ENCODE measurements at places on chromosomes 1 and 21.

DNA sequence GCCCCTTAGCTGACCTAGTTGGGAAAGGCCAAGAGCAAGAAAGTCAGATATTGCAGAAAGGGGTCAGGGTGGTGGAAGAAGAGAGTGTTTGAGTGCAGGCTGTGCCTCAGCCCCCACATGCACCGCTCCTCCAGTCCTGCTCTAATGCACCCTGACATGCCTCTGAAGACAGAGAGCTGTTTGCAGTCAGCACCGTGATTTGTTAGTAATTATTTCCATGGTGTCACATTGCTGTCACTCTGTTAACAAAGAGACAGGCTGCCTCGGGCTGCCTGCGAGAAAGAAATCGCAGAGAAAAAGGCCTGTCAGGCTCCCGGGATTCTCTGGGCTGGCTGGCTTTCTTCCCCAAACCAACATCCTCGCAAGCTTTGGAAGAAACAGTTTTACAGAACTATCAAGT, 58.3 kb downstream of the ERI3 start:
- no peak for DNase-seq

DNA sequence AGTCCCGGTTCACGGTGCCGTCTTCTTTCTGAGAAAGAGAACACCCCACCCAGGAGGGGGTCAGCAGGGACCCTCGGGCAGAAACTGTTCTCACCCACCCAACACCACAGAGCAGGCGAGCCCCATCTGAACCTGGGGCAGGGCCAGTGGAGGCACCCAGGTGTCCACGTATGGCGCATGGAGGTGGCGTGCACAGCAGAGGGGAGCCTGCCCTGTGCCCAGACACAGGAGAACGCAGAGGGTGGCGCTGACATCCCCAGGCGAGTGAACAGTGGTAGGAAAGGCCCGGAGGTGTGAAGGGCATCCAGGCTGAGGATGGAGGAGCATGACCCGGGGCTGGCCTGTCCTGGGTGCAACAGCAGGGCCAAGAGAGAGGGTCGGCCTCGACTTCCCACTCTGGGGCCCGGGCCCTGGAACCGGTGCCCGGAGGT, 91.1 kb downstream of the STUM start:
- peak; percentile 40 for DNase-seq

- no peak for DNase-seq
These were observed 5.8 kb upstream of the CCDC27 start for GRCh38 chr1:3746389-3746829.

GRCh38 chr1:39592069-39592468, 15.5 kb upstream of the PABPC4 start:
- no peak for DNase-seq

GRCh38 chr21:41431788-41432548, 5.9 kb downstream of the MX1 start:
- no peak for DNase-seq

- DNase-seq = no peak
These were observed 37.8 kb downstream of the XCL1 start for GRCh38 chr1:168614235-168614634.

DNA sequence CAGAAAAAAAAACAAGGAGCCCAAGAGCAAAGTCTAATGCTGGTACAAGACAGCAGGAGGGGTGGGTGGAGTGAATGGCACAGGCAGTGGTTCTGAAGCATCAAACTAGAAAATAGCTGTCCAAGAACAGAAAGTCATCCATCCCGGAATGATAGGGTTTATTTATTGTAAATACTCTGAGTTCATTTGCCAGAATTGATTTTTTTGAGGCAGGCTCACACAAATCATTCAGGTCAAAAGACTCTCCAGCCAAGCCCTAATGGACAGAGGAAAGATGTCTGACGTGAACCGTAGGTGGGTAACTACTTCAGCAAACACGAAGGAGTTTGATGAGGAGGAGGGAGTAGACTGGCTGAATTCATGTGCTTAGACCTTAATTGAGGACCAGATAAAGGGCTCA, 13.8 kb upstream of the DISP1 start:
- no peak for DNase-seq

GRCh38 chr1:3034728-3035562, 13.7 kb downstream of the ACTRT2 start:
- DNase-seq = peak; percentile 57

GRCh38 chr21:44833663-44834062, 15.8 kb upstream of the SUMO3 start:
- DNase-seq = no peak

- no peak for DNase-seq
These were observed 82.4 kb upstream of the GPR88 start for GRCh38 chr1:100455478-100456072.

- DNase-seq = no peak
These were observed 400.6 kb downstream of the PTPRU start for GRCh38 chr1:29636936-29637335.

DNA sequence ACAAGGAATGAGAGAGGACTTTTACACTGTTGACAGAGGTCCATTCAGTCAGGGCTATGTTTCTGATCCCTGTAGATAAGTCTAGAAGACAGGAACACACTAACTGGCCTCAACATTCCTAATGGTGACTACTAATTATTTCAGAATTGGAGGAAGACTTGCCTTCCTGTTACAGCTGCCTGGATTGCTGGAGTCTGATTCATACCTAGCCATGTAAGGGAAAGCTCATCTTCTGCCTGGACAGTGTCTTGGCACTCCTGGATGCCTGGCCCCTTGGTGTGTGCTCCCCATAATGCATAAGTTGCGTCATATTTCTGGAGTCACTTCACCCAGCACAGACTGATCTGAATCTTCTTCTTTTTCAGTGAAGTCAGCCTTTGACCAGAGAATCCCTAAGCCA, 326.0 kb upstream of the RUNX1 start:
- no peak for DNase-seq

GRCh38 chr21:10425856-10426255, 95.5 kb upstream of the TPTE start:
- DNase-seq = no peak

GRCh38 chr1:3172431-3173380, 103.7 kb downstream of the PRDM16 start:
- DNase-seq = no peak

GRCh38 chr1:161374373-161374772, 6.7 kb upstream of the CFAP126 start:
- no peak for DNase-seq

DNA sequence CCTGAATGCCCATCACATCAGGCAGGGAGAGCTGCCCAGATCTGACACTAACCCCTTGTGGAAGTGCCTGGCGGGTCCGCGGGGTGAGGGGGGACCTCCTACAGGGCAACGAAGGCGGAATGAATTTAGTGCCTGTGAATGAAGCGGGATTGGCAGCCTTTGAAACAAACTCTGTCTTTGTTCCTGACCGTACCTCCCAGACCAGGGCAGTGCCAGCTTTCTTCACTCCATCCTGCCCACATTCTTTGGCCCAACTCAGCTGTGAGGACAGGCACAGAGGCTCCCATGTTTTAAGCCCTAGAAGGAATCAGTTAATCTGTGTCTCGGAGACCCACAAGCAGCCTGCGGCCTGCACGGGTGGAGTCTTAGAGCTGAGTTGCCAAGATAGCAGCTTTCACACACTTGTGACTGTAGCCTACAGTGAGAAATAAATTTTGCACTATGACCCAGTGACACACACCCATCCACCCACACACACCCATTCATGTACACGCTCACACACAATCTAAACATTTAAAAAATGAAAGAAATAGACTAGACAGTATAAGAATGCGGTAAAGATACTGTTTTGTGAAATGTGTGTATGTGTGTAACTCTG, 60.1 kb upstream of the USP24 start:
- DNase-seq = no peak

DNA sequence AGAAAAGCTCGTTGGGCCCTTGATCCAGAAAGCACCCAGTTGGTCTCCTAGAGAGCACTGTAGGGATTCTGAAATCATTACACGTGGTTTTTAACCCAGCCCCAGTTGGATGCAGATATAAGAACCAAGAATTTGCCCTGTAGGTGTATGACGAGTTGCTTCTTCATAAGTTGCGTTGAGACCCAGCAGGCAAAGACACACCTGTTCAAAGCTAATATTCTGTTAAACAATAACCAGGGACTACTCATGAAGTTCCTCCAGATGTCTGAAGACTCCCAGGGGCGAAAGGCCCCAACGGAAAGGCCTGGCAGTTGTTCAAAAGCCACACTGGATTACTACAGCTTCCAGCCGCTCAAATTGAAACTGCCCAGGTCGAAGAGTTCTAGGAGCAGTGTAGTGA, 88.6 kb upstream of the HNRNPU start:
- DNase-seq = no peak

DNA sequence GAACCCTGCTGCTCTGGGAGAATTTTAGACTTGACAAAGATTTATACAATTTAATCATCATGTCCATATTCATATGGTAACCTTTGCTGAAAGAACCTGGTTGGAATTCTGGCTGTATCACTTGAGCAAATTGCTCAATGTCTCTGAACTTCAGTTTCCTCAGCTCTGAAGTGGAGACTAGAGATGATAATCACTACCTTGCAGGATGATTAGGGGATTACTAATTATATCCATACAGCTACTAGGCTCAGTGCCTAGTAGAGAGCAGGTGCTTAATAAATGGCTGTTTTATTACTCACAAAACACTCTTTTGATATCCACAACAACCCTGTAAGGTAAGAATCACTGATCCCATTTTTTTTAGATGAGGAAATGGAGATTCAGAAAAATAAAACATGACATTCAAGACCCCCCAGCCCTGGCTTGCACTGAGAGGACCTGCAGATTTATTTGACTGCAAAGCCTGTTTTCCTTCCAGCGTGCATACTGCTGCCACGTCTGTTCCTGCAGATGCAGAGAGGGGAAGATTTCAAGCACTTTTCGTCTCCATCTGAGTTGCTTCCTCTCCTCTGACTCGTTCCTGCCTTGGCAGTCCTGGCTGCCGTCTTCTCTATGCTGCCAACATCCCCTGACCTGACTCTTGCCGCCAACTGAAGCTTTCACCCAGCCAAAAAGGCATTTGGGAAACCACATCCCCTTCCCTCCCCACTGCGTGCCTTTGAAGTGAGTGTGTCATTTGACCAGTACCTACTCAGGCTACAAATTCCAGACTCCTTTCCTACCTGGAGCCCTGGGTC, 203.0 kb downstream of the PLPP3 start:
- peak; percentile 62 for DNase-seq

- no peak for DNase-seq
These were observed 23.4 kb upstream of the TSPAN2 start for GRCh38 chr1:115112496-115113375.

DNA sequence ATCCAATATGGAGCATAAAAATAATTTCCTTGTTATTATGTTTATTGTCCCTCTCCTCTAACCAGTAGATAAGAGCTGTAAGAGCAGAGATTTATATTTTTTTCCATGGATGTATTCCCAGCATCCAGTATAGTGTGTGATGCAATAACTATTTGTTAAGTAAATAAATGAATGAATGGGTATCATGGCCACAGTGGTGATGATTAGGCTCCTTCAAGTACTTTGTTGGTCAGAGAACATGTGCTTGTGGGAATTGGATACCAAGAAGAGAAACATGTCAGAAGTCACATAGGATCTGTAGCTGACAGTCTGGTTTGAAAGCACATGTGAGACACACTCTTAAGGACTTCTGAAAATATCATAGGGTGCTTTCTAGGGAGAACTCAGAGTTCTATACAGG, 588.5 kb downstream of the AGBL4 start:
- DNase-seq = no peak

DNA sequence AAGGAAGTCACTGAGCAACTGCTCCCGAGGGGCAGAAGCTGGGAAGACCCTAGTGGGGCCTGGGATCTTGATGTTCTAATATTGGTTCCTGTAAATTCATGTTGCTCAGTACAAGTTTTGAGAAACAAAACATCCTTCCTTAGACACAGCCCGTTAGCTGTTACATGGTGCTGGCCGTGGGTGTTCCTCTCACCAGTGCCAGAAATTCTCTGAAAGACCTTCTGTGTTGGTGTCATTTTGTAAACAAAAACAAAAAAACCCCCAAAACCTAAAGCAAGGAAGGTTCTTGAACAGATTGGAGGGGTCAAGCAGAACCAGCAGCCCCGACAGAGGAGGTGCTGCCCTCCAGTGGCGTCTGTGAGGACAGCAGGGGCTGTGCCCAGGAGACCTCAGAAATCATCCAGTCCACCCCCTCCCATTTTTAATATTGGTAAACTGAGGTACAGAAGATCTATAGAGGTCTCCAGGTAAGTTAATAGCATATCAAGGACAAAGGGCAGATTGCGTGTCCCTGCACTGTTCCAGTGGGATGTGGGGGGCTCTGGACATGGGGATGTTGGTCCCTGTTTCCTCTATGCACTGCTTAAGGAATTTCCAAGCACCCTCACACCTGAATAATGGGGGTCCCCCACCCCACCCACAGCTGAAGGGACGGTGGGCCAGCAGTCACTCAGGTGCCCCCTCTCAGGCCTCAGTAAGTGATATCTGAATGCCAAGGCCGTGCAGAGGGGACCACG, 38.2 kb downstream of the SLC2A7 start:
- DNase-seq = no peak

DNA sequence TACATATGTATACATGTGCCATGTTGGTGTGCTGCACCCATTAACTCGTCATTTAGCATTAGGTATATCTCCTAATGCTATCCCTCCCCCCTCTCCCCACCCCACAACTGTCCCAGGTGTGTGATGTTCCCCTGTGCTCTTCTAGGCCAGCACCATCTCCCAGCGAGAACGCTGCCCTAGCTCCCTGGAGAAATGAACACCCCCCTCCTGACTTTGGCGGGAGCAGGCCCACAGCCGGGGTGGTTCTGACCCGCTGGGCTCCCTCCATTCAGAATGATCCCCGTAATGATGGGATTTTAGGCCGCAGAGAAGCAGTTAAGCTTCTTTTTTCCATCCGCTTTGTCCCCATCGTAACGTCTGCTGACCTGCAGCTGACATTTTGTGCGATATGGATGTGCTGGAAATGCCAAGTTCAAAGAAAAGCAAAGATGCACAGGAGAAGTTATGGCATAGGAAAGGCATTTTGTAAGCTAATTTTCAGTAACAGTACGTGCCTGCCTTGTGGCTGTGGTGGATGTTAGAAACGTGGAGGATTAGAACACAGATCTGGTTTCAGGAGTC, 39.3 kb downstream of the ELK4 start:
- DNase-seq = no peak

DNA sequence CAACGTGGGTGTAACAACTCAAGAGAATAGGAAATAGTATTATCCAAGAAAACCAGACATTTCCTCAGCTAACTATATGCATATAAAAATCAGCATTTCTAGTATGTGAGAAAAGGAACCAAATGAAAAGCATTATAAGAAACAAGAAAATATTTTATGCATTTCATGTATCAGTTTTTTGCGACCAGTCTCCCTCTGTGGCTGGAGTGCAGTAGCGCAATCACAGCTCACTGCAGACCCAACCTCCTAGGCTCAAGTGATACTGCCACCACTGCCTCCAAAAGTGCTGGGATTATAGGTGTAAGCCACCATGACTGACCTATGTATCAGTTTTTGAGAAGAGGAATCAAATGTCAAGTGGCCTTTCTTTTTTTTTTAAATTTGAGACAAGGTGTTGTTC, 31.0 kb downstream of the SLC16A1 start:
- no peak for DNase-seq
